Right atrium auricular region (tissue), 2 donors: ENCODE measurements at places on chromosomes 11 and 22.

DNA sequence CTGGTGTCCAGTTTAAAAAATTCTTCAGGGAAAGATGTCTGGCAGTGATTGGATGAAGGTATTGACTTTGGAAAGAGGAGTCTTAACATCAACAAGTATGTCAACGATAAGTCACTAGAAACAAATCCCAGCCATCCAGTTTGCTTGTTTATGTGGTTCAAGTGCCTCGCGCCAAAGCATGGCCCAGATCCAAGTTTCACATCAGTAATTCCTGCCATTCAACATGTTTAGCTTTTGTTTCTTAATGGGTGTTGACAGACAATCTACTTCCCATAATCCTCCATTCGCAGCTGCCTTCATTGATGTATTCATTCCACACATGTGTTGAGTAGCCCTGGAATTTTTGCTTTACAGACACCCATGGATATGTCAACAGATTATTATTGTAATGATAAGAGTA, 77.8 kb downstream of the UBASH3B start:
- H3K4me3 ChIP-seq, result no peak overlapping the region
- no peaks in the 10 kb centered on the region for H3K4me1 ChIP-seq
- no peaks in the 10 kb centered on the region for H3K36me3 ChIP-seq
- no peaks in the 10 kb centered on the region for H3K27me3 ChIP-seq

- H3K27me3 ChIP-seq, result no peaks in the 10 kb centered on the region
- no peaks in the 10 kb centered on the region for H3K36me3 ChIP-seq
- DNase-seq, result no peak
These were observed 2.1 kb downstream of the OR9G1 start for GRCh38 chr11:56700914-56701485.

GRCh38 chr11:117973503-117973860, 12.7 kb upstream of the IL10RA start:
- no peak overlapping the region for H3K4me3 ChIP-seq
- H3K27me3 ChIP-seq, result no peaks in the 10 kb centered on the region
- H3K4me1 ChIP-seq, result no peaks in the 10 kb centered on the region
- peak; percentile 16 for DNase-seq
- H3K36me3 ChIP-seq, result no peaks in the 10 kb centered on the region

DNA sequence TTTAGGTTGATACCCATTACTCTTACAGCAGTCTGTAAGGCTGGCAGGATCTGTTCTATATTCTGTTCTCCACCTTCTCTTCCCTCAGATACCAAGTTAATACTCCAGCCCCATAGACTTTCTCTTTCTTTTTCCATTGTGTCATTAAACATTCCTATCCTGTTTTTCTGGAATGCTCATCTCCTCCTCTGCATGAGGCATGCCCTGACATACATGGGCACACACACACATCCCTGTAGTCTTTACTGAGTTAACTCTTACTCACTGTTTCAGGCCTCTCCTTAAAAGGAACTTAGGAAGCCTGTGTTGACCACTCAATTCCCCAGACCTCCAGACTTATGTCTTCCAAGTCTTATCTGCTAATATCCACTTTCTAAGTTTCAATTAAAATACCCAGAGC, 476.8 kb downstream of the METTL15 start:
- no peaks in the 10 kb centered on the region for H3K36me3 ChIP-seq
- H3K4me3 ChIP-seq, result no peak overlapping the region
- H3K27ac ChIP-seq, result no peak overlapping the region
- H3K4me1 ChIP-seq, result no peaks in the 10 kb centered on the region
- H3K27me3 ChIP-seq, result no peaks in the 10 kb centered on the region

DNA sequence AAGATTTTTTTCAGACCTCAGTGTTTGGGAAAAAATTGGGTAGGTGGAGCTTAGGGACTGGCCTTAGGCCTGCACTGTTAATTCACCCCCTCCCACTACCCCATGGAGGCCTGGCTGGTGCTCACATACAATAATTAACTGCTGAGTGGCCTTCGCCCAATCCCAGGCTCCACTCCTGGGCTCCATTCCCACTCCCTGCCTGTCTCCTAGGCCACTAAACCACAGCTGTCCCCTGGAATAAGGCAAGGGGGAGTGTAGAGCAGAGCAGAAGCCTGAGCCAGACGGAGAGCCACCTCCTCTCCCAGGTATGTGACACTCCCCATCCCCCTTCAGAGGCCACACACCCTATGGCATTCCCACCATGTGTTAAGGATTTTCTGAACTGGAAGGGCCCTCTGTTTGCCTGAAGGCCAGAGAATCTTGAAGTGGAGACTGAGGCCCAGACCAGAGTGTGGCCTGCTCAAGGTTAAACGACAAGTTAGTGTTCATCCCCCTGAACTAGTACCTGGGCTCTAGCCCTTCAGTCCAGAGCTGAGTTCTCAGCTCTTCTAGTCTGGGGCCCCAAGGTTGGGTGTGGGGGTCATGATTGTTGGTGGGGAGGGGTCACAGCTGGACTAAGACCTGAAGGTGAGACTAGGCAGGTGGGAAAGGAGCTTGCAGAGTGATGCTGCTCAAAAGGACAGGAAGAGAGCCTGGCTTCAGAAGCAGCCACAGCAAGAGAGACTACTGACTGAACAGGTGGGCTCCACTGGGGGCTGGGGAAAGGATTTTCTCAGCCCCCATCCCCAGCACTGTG, 2.3 kb upstream of the FOLR1 start:
- no peaks in the 10 kb centered on the region for H3K4me1 ChIP-seq
- no peaks in the 10 kb centered on the region for H3K36me3 ChIP-seq
- H3K27ac ChIP-seq, result no peak overlapping the region
- DNase-seq, result no peak
